ENCODE measurements at places on chromosomes 7 and 10. TPM values are rescaled to one million over a fixed set of nuclear protein-coding genes. Genes with fewer than 3 reads are reported as not detected.

Gene CCDC146
- total RNA-seq = 3.8 TPM

Gene FOXK1
- total RNA-seq = 41.0 TPM

Gene ELN
- total RNA-seq = not detected

DNA sequence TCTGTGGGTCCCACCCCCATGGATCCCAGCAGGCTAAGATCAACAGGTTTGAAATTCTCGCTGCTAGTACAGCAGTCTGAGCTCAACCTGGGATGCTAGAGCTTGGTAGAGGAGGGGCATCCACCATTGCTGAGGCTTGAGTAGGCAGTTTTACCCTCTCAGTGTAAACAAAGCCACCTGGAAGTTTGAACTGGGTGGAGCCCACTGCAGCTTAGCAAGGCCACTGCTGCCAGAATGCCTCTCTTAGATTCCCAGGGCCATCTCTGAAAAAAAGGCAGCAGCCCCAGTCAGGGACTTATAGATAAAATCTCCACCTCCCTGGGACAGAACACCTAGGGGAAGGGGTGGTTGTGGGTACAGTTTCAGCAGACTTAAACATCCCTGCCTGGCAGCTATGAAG is 190.0 kb upstream of the CACNA2D1 start:
- H3K4me3 ChIP-seq = no peak overlapping the region
- DNase-seq = no peak
- H3K36me3 ChIP-seq = no peaks in the 10 kb centered on the region

DNA sequence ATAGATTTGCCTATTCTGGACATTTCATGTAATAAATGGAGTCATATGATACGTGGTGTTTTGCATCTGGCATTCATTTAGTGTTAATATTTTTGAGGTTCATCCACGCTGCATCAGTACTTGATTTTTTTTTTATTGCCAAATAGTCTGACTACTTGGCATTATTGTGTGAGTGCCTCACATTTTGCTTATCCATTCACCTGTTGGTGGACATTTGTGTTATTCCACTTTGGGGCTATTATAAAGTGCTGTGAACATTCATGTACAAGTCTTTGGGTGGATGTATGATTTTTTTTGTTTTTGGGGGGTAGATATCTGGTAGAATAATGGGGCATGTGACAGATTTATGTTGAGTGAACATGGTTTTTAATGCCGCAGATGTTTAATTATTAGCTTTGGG is 19.7 kb downstream of the CUL1 start:
- no peak for DNase-seq
- peaks cover 2% of the 10 kb centered on the region for H3K36me3 ChIP-seq
- H3K27me3 ChIP-seq = no peaks in the 10 kb centered on the region
- H3K4me1 ChIP-seq = peaks cover 79% of the 10 kb centered on the region
- no peak overlapping the region for H3K27ac ChIP-seq

Gene IL6
- total RNA-seq = 0.46 TPM

Gene DDX50
- 61.8 TPM for total RNA-seq

- H3K36me3 ChIP-seq = no peaks in the 10 kb centered on the region
- DNase-seq = no peak
- no peaks in the 10 kb centered on the region for H3K4me1 ChIP-seq
- H3K4me3 ChIP-seq = no peak overlapping the region
- H3K27me3 ChIP-seq = no peaks in the 10 kb centered on the region
- no peak overlapping the region for H3K27ac ChIP-seq
Observed at GRCh38 chr10:36730316-36730715, 395.1 kb upstream of the ANKRD30A start.

Gene FAM170B
- total RNA-seq = 0.16 TPM

Gene COBL
- total RNA-seq = not detected

Gene UPK3B
- 3.3 TPM for total RNA-seq

DNA sequence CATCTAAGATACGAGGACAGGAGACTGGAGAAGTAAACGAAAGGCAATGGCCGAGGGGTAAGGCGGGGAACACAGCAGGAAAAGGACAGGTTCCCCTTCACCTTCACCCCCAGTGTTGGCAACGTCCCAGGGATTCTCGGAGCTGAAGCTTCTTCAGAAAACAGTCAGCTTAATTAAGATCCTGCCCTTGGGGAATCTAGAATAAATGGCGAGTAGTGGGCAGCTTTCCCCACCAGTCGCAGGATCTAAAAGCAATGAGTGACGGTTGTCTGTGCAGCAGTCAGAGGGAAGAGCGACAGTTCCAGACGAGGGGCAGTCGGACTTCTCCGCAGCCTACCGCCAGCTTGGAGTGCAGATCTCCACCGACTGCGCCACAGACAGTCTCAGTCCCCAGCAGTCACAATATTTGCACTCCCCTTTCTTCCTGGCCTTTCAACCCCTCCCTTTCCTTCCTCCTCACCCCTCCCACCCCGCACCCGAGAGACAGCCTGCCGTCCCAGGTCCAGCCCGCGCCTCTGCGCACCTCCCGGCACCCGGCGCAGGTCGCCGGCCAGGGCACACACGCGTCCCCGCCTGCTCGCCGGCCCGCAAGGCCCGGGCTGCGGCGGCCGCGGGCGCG is 10.9 kb upstream of the SP8 start:
- peak overlapping the region; percentile 88 for H3K4me3 ChIP-seq
- no peak overlapping the region for H3K27ac ChIP-seq
- H3K36me3 ChIP-seq = peaks cover 2% of the 10 kb centered on the region
- no peak for DNase-seq
- H3K27me3 ChIP-seq = peaks cover 61% of the 10 kb centered on the region

GRCh38 chr10:33337326-33337957 is 3.0 kb upstream of the NRP1 start:
- peaks cover 56% of the 10 kb centered on the region for H3K27me3 ChIP-seq
- peak overlapping the region; percentile 71 for H3K4me3 ChIP-seq
- DNase-seq = no peak
- H3K27ac ChIP-seq = no peak overlapping the region

DNA sequence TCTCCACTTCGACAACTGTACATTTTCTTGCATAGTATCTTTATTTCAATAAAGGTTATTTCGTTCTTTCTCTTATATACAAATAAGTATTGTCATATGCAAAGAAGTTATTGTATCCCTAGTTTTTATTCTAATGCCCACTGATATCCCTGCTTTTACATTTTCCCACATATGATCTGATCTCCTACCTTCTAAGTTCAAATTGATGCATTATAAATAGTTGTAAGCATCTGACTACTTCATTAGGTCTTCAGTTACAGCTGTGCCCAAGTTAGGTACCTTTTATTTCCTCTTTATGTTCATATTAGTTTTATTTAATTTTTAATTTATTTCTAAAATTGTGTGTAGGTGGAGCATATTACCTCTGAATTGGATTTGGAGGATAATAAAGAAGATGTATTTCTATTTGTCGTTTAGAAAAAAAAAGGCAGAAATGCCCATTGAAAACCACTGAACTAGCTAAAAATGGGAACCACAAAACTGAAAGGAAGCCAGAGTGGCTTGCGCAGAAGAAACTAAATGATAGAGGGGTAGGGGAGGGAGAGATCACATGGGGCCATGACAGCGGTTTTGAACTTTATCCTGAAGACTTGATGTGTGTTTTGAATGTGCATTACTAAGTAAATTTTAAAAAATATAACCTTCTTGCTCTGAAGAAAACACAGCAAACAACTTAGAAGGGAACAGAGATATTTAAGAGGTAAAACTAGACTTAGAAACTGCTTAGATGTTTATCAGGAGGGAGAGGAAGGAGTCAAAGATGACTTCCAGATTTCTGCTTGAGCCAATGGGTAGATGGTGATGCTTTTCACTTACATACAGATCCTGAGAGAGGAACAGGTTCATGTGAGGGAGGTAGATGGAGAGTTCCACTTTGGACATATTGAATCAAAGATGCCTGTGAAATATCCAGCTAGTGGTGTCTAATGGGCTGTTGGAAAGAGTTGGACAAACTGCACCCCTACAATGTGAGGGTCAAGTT is 9.3 kb upstream of the ZC3HAV1L start:
- H3K4me3 ChIP-seq = peak overlapping the region; percentile 47
- peaks cover 76% of the 10 kb centered on the region for H3K4me1 ChIP-seq
- no peaks in the 10 kb centered on the region for H3K27me3 ChIP-seq
- H3K36me3 ChIP-seq = peaks cover 16% of the 10 kb centered on the region
- DNase-seq = no peak
- peak overlapping the region; percentile 10 for H3K27ac ChIP-seq

DNA sequence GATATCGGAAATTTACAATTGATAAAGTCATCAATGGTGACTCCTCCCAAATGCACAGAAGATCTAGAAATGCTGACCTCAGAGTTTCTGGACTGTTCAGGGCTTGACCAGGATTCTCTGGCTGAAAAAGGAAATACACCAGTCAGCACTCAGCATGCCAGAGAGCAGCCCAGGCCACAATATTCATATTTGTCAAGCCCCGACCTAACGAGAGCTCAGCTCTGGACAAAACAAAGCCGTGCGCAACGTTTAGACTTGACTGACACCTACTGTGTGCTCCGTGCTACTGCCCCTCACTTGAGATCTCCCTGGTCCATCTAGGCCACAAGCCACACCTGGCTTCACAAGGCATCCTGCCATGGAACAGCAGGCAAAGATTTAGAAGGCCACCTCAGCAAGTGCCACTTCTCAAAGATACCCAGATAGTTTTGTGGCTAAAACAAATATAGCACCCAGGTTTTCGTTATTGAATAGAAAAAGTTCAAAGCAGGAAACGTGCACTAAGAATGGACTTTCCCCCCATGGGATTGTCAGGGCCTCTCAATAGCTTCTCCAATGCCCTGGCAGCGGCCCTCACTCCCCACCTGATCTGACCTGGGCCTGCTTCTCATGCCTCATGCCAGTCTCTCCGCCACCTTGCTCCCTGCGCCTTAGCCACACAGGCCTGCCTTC is 218.3 kb downstream of the FAM107B start:
- H3K36me3 ChIP-seq = peaks cover 36% of the 10 kb centered on the region
- no peaks in the 10 kb centered on the region for H3K27me3 ChIP-seq
- peaks cover 94% of the 10 kb centered on the region for H3K4me1 ChIP-seq
- no peak for DNase-seq

DNA sequence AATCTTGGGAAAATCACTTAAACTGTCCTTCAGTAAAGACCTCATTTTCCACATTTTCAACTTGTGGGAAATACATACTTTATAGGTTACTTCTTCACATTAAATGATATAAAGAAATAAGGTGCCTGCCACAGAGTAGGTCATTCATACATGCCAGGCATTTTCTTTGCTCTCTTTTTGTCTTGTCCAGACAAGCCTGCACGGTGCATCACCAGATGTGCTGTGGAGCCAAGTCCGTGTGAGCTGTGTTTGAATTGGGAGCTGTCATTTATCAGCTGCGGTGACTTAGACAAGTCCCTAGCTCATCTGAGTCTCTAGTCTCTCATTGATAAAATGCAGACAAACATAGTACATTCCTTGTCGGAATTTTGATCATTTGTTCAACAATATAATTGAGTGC is 432.9 kb downstream of the SORCS3 start:
- H3K36me3 ChIP-seq = no peaks in the 10 kb centered on the region
- H3K4me1 ChIP-seq = no peaks in the 10 kb centered on the region
- H3K4me3 ChIP-seq = no peak overlapping the region
- no peak for DNase-seq

- H3K4me1 ChIP-seq = no peaks in the 10 kb centered on the region
- no peaks in the 10 kb centered on the region for H3K36me3 ChIP-seq
- no peaks in the 10 kb centered on the region for H3K27me3 ChIP-seq
- H3K27ac ChIP-seq = no peak overlapping the region
Observed at GRCh38 chr10:70776455-70777005, 8.6 kb downstream of the TBATA start.

Gene NAT16
- total RNA-seq = not detected

DNA sequence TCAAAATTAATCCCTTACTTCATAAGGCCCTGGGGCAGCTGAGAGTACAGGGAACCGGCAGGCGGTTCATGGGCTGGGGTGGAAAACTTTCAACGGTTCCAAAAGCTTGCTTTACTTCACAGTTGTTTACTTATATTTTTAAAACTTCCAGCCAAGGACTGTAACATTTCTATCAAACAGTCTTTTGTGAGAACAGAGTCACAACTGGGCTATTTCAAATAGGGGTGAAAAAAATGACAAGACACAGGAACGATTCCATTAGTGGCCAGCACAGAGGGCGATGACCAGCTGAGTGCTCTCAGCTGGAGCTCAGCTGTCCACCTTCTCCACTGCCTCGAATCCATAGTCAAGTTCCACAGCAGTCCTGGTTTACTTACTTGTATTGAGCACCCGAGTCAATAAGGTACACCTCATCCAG is 48.2 kb downstream of the XPNPEP1 start:
- no peaks in the 10 kb centered on the region for H3K27me3 ChIP-seq
- H3K27ac ChIP-seq = no peak overlapping the region
- no peak overlapping the region for H3K4me3 ChIP-seq

Gene DPP6
- total RNA-seq = not detected

- H3K27ac ChIP-seq = no peak overlapping the region
- DNase-seq = no peak
Observed at GRCh38 chr10:1148855-1149605, 92.8 kb downstream of the WDR37 start.

Gene LGI1
- not detected for total RNA-seq

- no peak overlapping the region for H3K27ac ChIP-seq
- H3K4me1 ChIP-seq = peaks cover 47% of the 10 kb centered on the region
- DNase-seq = no peak
- H3K27me3 ChIP-seq = peaks cover 93% of the 10 kb centered on the region
Observed at GRCh38 chr10:99533496-99534449, 1.0 kb downstream of the NKX2-3 start.

Gene ZKSCAN5
- 9.3 TPM for total RNA-seq

DNA sequence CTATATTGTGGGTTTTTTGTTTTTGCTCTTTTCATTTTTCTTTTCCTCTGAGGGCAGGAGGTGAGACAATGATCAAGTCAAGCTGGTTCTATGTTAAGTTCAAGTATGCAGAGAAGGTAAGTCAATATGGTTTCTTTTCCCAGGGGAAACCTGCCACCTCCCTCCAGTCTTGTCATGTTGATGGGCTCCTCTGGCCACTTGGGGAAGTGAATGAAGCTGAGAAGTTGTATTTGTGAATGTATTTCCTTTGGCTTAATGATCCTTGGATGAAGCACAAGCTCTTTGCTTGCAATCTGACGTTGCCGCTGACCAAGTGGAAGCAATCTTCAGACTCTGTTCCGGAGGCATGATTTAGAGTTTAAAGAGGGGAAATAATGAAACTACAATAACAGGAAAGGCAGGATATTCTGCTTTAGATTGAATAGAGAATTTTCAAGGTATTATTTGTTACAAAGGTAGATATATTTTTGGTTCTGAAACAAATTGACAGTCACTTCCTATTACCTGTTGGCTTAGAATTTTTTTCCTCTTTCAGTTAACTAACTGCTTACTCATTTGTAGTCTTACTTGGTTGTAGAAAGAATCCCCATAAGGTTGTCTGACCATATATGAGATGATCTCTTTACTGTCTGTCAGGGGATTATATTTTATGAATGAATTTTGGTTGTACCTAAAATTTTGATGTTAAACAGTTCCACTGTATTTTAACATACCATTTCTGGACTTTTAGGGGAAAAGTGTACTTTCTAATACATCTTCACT is 369.6 kb downstream of the AUTS2 start:
- H3K36me3 ChIP-seq = no peaks in the 10 kb centered on the region
- no peak overlapping the region for H3K4me3 ChIP-seq
- peaks cover 18% of the 10 kb centered on the region for H3K4me1 ChIP-seq
- no peak overlapping the region for H3K27ac ChIP-seq
- DNase-seq = no peak
- H3K27me3 ChIP-seq = no peaks in the 10 kb centered on the region

Gene CREB5
- 1.9 TPM for total RNA-seq

GRCh38 chr10:89355394-89355931 is 22.4 kb upstream of the IFIT1B start:
- no peak overlapping the region for H3K4me3 ChIP-seq
- peaks cover 24% of the 10 kb centered on the region for H3K4me1 ChIP-seq
- no peak for DNase-seq
- no peaks in the 10 kb centered on the region for H3K36me3 ChIP-seq
- peaks cover 35% of the 10 kb centered on the region for H3K27me3 ChIP-seq
